Esophagus squamous epithelium (tissue), 5 donors: ENCODE measurements at places on chromosomes 12 and 14. TPM values are rescaled to one million over a fixed set of nuclear protein-coding genes. Genes with fewer than 3 reads are reported as not detected.
A peak's percentile ranks its signal among the peaks of the same experiment; 100 is the strongest.

ADGRD1 gene
- total RNA-seq: 28.2 TPM

- H3K36me3 ChIP-seq: no peaks in the 10 kb centered on the region
- DNase-seq: no peak
- peaks cover 21% of the 10 kb centered on the region for H3K4me1 ChIP-seq
- peaks cover 80% of the 10 kb centered on the region for H3K27me3 ChIP-seq
- no peak overlapping the region for H3K4me3 ChIP-seq
These were observed 6.8 kb downstream of the SIX1 start for GRCh38 chr14:60642270-60643140.

DNA sequence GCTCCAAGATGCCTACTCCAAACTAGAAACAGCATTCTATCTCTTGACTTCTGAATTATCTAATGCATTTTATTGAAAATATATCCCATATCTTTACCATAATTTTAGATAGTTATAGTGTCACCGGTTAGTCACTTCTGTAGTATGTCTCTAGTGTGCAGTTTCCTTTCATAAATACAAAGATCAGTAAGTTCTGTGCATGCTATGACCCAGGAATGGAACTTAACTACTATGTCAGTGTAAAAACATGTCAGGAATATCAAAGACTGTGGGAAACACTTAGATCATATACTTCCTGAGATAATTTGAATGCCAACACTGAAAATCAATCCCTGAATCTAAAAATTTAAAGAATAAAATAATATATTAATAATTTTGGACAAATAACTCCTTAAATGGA is 237.6 kb downstream of the ATXN7L3B start:
- no peak overlapping the region for H3K4me3 ChIP-seq
- no peaks in the 10 kb centered on the region for H3K27me3 ChIP-seq
- no peak for DNase-seq
- H3K27ac ChIP-seq: no peak overlapping the region

DNA sequence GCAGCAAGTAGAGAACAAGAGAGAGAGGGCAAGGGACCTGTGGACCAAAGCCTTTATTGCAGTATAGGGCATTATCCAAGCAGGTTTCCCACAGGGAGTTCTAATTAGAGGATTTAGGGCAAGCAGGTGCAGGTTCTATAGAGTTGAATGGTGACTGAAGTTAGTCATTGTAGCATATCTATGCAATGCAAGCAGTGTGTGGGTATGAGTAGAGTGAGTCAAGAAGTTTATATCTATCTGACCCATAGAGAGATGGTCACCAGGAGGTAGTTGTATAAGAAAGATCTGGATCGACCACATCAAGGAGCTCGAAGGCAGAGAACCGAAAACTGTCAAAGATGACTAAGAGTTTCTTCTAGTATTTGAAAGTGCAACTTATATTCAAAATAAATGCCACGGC is 167.3 kb downstream of the PLCZ1 start:
- H3K27me3 ChIP-seq: no peaks in the 10 kb centered on the region
- DNase-seq: no peak
- H3K36me3 ChIP-seq: no peaks in the 10 kb centered on the region
- no peaks in the 10 kb centered on the region for H3K4me1 ChIP-seq
- H3K4me3 ChIP-seq: no peak overlapping the region

GRCh38 chr12:79444089-79444488 is 246.7 kb downstream of the PAWR start:
- H3K4me1 ChIP-seq: peaks cover 8% of the 10 kb centered on the region
- H3K27ac ChIP-seq: no peak overlapping the region
- no peak overlapping the region for H3K4me3 ChIP-seq
- no peaks in the 10 kb centered on the region for H3K27me3 ChIP-seq

GRCh38 chr12:9351136-9351535 is 142.9 kb upstream of the PZP start:
- no peak overlapping the region for H3K4me3 ChIP-seq
- DNase-seq: no peak
- no peaks in the 10 kb centered on the region for H3K36me3 ChIP-seq
- no peaks in the 10 kb centered on the region for H3K4me1 ChIP-seq
- H3K27ac ChIP-seq: no peak overlapping the region

DNA sequence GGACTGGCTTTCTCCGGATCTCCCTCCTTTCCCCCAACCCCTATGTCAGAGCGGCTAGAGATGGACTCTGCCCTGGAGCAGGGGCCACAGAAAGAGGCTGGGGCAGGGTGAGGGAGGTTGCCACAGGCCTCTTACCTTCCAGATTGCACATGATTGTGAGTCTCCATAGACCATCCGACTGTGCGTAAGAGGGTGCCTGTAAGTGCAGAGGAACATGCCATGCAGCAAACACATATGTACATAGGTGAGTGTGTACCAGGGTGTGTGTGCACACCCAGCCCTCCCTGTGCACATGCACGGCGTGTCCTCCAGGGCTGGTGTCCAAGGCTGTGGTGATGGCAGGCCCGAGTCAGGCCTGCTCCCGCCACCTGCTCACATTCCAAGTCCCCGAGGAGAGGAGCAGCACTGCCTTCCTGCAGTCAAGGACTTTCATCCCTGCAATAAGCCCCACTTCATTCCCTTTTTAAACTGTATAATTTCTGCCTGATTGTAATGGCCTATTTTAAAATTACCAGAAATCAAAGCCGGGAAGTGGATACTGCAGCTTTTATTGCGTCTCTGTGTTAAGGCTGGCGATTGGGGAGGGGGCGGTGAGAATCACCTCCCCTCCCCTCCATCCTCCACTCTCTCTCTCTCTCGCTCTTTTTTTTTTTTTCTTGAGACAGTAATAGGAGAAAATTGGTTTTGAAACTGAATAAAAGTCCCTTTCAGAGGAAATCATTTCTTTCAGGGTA is 28.5 kb downstream of the FAM222A start:
- H3K27me3 ChIP-seq: peaks cover 22% of the 10 kb centered on the region
- no peak overlapping the region for H3K4me3 ChIP-seq

DNA sequence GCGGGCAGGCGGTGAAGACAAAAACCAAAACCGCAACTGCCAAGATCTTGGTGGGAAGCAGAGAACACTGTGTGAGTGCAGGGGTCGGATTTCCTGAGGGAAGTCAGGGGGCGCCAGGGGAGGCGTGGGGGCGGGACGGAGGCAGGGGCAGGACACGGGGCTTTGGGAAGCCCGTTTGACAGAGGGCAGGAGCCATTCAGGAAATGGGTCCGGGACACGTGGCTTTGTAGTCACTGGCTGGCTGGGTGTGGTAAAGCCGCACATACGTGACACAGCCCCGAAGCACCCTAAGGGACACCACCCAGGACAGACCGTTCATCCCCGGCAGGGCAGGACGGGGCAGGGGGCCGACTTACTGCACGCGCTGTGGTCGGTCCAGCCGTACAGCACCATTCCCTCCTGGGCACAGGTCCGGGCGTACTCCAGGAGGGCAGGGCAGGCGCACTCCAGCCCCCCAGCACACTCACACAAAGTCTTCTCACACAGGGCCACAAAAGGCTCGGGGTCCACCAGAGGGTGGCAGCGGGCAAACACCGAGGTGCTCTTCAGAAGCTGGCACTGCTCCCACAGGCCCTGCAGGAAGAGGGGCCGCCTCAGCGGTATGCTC is 49.4 kb downstream of the VWF start:
- H3K4me3 ChIP-seq: no peak overlapping the region
- DNase-seq: no peak
- peak overlapping the region; percentile 42 for H3K27ac ChIP-seq
- H3K36me3 ChIP-seq: no peaks in the 10 kb centered on the region

DNA sequence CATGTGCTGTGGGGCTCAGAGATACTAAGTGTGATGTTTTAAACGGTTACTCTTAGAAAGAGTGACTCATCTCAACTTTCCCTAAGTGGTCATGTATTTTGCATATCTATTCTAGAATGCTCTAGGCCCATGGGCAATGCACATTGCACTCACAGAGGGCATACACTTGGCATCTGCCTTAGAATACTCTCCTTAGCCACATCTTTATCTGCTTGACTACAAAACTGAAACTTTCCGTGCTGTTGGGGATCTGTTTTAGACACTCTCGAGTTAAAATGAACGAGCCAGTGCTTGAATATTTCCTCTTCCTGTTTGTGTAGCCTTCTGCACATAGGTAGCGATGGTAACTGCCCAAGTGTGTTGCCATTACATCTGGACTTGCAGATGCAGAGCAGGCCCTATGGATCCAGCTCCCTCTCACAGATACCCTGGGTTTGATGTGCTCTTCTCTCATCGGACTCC is 180.5 kb downstream of the CAND1 start:
- no peaks in the 10 kb centered on the region for H3K27me3 ChIP-seq
- H3K27ac ChIP-seq: no peak overlapping the region
- H3K36me3 ChIP-seq: no peaks in the 10 kb centered on the region
- DNase-seq: no peak
- H3K4me3 ChIP-seq: no peak overlapping the region

KRT78 gene
- 207 TPM for total RNA-seq

PRH2 gene
- 0.68 TPM for total RNA-seq

- DNase-seq: no peak
- no peaks in the 10 kb centered on the region for H3K4me1 ChIP-seq
- no peaks in the 10 kb centered on the region for H3K36me3 ChIP-seq
- no peak overlapping the region for H3K27ac ChIP-seq
- H3K27me3 ChIP-seq: no peaks in the 10 kb centered on the region
These were observed 47.4 kb upstream of the FLRT2 start for GRCh38 chr14:85482552-85482951.

DNA sequence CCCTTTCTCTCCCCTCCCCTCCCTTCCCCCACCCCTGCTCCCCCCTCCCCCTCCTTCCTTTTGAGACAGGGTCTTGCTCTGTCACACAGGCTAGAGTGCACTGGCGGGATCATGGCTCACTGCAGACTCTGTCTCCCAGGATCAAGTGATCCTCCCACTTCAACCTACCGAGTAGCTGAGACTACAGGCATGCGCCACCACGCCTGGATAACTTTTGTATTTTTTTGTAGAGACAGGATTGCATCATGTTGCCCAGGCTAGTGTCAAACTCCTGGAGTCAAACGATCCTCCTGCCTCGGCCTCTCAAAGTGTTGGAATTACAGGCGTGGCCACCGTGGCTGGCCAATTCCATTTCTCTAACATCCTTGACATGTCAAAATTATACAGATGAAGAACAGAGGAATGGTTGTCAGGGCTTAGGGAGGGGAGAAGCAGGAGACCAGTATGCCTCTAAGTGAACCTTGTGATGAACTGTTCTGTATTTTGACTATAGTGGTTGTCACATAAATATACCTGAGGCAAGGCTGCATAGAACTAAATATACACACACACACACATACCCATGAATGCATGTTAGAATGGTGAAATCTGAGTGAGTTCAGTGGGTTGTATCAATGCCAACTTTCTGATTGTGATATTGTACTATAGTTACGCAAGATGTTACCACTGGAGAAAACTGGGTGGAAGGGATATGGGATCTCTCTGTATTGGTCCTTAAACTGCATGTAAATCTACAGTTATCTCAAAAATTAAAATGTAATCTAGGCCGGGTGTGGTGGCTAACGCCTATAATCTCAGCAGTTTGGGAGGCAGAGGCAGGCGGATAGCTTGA is 3.6 kb upstream of the CFAP73 start:
- H3K36me3 ChIP-seq: no peaks in the 10 kb centered on the region
- H3K4me3 ChIP-seq: no peak overlapping the region
- no peak for DNase-seq
- no peaks in the 10 kb centered on the region for H3K27me3 ChIP-seq
- no peak overlapping the region for H3K27ac ChIP-seq

UBR7 gene
- 29.6 TPM for total RNA-seq

DNA sequence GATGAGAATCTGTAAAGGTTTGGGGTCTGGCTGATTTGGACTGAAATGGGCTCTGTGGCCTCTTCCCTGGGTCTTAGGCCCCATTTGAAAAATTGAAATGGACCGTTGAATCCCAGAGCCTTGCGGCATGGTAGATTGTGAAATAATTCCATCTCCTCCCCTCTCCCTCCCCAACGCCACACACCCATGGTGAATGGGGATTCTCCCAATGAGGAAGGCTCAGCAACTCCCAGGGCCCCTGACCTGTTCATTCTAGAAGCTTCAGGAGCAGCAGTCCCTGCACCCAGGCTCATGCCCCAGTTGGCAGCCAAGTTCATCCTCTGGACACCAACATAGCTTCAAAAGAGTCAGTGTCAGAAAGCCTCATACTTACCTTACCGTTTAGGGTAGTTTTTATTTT is 217.4 kb downstream of the ZFP36L1 start:
- H3K4me3 ChIP-seq: no peak overlapping the region
- H3K27me3 ChIP-seq: no peaks in the 10 kb centered on the region
- no peak overlapping the region for H3K27ac ChIP-seq
- H3K36me3 ChIP-seq: no peaks in the 10 kb centered on the region

DNA sequence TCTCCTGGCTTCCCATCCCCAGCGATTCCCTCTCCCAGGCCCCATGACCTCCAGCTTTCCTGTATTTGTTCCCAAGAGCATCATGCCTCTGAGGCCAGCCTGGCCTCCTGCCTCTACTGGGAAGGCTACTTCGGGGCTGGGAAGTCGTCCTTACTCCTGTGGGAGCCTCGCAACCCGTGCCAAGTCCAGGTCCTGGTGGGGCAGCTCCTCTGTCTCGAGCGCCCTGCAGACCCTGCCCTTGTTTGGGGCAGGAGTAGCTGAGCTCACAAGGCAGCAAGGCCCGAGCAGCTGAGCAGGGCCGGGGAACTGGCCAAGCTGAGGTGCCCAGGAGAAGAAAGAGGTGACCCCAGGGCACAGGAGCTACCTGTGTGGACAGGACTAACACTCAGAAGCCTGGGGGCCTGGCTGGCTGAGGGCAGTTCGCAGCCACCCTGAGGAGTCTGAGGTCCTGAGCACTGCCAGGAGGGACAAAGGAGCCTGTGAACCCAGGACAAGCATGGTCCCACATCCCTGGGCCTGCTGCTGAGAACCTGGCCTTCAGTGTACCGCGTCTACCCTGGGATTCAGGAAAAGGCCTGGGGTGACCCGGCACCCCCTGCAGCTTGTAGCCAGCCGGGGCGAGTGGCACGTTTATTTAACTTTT is 14.3 kb downstream of the C12orf43 start:
- DNase-seq: no peak
- H3K4me3 ChIP-seq: no peak overlapping the region
- no peaks in the 10 kb centered on the region for H3K4me1 ChIP-seq
- H3K27me3 ChIP-seq: no peaks in the 10 kb centered on the region

TCTN2 gene
- 3.2 TPM for total RNA-seq

GRCh38 chr12:128268379-128268995 is 1.5 kb downstream of the TMEM132C start:
- peak overlapping the region; percentile 51 for H3K4me3 ChIP-seq
- peaks cover 5% of the 10 kb centered on the region for H3K27me3 ChIP-seq

- DNase-seq: no peak
- H3K27ac ChIP-seq: no peak overlapping the region
- no peaks in the 10 kb centered on the region for H3K27me3 ChIP-seq
These were observed 397.7 kb downstream of the MDGA2 start for GRCh38 chr14:47277703-47278102.

GRCh38 chr14:51507906-51508511 is 143.7 kb upstream of the FRMD6 start:
- no peaks in the 10 kb centered on the region for H3K36me3 ChIP-seq
- H3K27me3 ChIP-seq: no peaks in the 10 kb centered on the region
- H3K27ac ChIP-seq: peak overlapping the region; percentile 79

DNA sequence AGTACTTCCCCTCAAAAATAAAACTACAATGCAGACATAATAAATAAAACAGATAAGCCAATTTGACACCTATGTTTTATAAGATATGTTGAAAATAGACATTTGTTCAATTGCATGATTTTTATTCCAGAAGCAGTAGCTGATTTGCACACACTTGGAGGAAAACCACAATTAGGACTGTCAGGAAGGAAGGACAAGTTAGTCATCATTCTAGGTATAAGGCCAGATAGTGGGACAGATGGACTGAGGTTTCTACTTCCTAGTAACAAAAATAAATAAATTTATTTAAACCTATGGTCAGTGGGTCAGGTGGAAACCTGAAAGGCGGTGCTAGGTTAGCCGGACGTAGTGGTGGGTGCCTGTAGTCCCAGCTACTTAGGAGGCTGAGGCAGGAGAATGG is 141.8 kb upstream of the RASSF8 start:
- H3K36me3 ChIP-seq: no peaks in the 10 kb centered on the region
- no peak overlapping the region for H3K27ac ChIP-seq
- no peaks in the 10 kb centered on the region for H3K27me3 ChIP-seq
- H3K4me1 ChIP-seq: no peaks in the 10 kb centered on the region
- no peak overlapping the region for H3K4me3 ChIP-seq
